Stimulated activated CD8-positive, alpha-beta memory T cell treated with anti-CD3 and anti-CD28 coated beads, Interleukin-4, amount 100 ng/mL, for 4 hours (primary cell): ENCODE measurements at places on chromosomes 4 and X.

- no peak for DNase-seq
Observed at GRCh38 chrX:69070949-69071650, 94.2 kb downstream of the PJA1 start.

GRCh38 chr4:6134612-6135220 is 65.6 kb downstream of the JAKMIP1 start:
- no peak for DNase-seq

DNA sequence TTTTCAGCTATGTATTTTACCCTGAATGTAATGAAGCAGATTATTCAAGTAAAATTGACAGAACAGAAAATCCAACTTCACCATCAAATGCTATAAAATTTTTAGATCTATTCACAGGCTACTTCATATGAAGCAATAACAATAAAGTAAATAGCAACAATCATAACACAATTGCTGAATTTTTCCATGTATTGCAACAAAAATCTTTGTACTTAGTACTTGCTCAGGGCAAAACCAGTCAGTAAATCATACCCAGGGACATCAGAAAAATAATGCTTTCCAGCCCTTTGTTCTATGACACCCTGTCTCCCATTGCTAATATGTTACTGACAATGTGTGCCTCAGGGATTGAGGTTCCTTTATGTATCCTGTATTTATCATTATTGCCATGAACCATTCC is 15.5 kb downstream of the TNIP3 start:
- no peak for DNase-seq

GRCh38 chr4:82525307-82525911 is 36.4 kb downstream of the TMEM150C start:
- DNase-seq, result no peak

DNA sequence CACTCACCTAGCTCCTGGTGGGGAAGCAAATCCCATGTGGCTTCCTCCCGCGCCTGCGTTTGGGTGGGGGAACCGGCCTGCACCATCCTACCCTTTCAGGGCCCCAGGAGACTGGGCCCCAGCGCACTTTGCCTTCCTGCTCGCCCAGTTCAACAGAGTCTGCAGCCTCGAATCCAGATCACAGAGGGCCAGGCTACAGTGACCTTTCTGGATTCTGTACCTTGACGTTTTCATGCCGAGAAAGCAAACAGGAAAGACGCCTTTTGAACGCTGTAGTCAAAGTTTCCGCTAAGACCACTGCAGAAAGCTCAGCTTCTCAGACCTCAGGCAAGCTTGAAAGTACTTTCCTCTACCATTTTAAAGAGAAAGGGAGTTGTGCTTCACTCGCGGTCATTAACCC is 7.4 kb upstream of the BEND2 start:
- no peak for DNase-seq

GRCh38 chr4:48431401-48431800 is 51.7 kb upstream of the SLC10A4 start:
- no peak for DNase-seq

DNA sequence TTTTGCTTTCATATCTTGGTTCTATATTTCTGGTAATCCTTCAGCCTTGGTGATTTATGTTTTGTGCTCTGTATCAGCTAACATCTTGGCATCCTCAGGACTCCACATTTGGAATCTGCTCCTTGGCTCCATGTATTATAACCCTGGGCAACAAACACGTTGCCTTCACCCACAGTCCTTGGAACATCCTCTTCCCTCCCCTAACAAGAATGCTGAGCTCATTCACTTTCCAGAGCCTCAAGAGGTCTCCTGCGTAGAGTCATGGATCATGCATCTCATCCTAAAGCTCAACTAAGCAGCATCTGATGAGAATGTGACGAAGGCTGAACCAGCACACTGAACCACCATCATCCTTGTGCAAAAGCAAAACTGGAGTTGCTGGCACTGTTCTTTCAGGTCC is 60.5 kb upstream of the C1GALT1C1 start:
- DNase-seq, result no peak

DNA sequence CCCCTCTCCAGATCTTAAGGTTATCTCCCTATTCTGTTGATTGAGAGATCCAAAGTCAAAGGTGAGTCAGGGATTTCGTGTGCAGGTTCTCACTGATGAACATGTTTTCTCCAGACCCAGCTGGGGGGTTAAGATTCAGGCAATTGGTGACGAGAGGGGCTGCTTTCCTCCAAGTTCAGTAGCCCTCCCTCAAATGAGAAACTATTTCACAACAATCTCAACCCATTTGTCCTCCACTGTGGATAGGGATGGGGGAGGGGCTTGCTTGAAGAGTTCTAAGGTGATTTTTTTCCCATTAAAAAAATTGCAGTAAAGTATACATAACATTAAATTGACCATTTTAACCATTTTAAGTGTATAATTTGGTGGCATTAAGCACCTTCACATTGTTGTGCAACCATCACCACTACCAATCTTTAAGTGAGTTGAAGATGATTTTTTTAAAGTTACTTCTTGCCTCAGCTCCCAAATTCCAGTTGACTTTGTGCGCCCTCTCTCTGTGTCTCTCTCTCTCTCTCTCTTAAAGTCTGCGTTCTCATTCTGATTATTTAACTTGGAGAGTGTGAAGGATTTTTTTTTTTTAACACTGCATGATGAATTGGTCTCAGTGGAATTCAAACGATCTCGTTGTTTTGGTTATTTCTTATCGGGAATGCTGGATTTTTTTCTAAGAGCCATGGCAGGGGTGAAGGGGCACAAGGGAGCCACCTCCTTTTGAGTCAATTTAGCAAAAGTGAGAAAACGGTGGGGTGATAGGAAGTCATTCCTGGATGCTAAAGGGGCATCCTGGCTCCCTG is 175.9 kb downstream of the SHROOM3 start:
- no peak for DNase-seq

DNA sequence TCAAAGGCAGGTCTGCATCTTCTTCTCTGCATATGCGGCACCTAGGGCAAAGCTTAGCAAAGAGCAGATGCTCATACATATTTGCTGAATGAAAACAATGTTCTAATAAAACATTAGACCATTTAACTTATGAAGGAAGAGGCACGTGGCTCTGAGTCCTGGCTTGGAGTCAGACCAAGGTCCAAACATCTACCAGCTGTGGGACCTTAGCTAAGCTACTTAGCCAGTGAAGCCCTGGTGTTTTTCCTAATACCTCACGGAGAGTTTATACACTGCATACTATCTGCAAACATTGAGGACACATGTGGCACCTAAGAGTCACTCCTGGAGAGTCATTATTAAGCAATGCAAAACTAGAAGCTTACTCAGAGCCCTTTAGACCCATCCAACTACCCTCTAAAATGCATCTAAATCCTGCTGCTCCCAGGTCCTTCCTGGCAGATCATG is 9.0 kb downstream of the PDGFC start:
- DNase-seq, result no peak

DNA sequence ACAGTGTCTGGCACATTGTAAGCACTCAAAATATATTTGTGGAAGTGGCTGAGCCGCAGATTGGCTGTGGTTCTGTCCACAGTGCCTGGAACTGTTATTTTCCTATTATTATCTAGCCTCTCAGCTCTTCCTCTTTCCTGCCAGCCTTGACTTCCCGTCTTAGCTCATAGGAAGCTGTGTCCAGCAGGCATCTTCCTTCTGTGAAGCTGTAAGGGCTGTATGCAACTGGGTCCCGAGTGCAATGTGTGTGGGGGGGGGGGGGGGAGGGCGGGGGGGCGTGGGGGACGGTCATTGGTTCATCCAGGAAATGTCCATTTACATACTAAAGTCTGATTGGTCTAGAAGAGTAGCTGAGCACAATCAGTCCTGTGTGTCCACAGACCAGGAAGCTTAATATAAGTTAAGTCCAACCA is 210.7 kb downstream of the PDGFRA start:
- no peak for DNase-seq

DNA sequence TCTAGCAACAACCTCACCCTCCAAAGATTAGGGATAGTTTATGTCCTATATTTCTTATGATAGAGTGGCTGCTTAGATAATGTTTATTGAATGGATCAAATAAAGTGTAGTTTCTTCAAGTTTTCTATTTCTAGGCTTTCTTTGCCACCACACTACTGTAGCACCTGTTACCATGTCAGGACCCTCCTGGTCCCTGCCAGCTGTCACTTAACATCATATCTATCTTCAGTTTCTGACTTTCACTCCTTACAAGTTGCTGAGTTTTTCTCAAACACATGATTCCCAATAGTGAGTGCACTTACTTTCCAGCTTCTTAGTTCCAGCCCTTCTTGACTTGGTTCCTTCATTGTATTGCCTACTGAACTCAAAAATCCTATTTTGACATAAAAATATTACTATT is 593.9 kb upstream of the PITX2 start:
- DNase-seq, result no peak

GRCh38 chr4:150178161-150178560 is 99.9 kb downstream of the DCLK2 start:
- DNase-seq, result no peak

DNA sequence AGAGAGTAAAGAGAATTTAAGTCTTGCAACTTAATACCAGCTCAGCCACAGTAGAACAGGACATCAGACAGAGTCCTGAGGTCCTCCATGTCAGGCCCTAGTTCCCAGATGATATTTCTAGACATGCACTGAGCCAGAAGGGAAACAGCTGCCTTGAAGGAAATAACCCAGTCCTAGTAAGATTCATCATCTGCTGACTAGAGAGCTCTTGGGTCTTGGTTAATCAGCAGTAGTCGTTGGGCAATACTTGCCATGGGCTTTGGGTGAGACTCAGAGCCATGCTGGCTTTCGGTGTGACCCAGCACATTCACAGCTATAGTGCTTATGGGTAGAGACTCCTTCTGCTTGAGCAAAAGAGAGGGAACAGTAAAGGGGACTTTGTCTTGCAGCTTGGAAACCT is 379.1 kb downstream of the AR start:
- DNase-seq, result no peak

GRCh38 chr4:184675018-184675417 is 25.5 kb downstream of the PRIMPOL start:
- DNase-seq, result no peak

- no peak for DNase-seq
Observed at GRCh38 chr4:1608196-1608820, 75.8 kb downstream of the FAM53A start.
